CD4-positive, alpha-beta T cell (primary cell): ENCODE measurements at places on chromosomes 7 and 10.

- no peak for DNase-seq
Observed at GRCh38 chr10:79318369-79318768, 28.9 kb upstream of the PPIF start.

DNA sequence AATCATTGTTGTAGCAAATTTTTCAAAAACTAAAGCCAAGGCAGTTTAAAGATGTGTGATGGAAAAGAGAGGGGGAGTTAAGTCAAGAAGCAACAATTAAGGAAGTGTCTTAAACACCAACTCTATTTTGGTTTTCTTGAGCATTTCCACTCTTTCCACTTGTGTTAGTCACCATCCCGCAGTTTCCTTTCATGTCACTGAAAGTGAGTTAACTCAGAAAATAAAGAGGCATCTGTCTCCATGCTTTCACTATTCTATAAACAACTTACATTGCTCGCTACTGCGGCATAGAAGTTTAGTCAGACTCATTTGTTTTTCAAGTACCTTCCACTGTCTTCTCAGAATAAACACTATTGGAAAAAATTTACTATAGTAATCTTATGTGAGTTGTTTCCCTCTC is 284.9 kb upstream of the SEMA3D start:
- no peak for DNase-seq

DNA sequence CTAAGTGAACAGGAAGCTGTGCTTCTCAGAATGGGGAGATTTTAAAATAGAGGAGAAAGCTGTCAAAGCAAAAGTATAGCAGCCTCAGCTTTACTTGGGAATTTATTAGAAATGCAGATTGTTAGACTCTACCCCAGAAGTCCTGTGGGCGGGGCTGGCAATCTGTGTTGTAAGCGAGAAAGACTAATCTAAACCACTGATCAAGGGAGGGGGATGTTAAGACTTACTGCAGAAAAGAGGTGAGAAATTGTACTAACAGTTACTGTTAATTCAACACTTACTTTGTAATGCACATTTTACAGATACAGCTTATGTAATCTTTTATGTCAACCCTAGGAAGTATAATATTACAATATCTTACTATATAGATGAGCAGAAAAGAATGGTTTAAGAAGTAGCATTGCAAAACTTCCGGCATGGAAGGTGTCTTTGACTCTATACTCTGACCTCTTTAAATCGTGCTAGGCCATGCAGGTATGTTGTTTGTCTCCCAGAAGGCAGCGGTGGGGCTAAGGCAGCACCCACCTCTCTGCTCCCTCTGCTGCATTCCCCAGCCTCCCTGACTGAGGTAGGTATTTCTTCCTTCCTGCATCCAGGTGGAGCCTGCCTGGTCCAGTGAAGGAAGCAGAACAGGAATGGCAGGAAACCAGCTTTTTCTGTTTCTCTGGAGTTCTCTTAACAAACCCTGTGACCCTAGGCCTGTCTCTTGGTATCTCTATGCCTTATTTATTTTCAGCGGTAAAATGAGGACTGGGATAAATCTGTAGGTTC is 462.2 kb downstream of the AUTS2 start:
- no peak for DNase-seq

- no peak for DNase-seq
Observed at GRCh38 chr10:78450239-78450638, 416.6 kb downstream of the RPS24 start.

DNA sequence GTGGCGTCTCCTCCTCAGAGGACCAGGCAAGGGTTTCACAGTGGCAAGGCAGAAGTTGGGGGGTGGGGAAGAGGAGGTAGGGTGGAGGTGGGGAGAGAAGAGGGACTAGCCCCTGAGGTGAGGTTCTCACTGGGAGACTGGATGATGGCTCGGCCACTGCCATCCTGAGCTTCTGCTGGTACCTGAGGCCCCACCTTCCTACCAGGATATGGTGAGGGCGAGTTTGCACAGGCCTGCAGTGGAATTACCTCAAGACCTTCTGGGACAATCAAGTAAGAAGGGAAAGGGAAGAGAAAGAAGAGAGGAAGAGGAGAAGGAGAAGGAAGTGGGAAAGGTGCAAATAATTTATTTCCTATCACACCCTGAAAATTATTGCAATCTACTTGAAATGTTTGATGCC is 111.8 kb upstream of the GDF10 start:
- DNase-seq: no peak
